ENCODE measurements at places on chromosomes 7 and 10.

- no peak for DNase-seq
Observed at GRCh38 chr7:46682836-46683624, 762.0 kb upstream of the IGFBP3 start.

GRCh38 chr7:27171325-27171636 is 2.8 kb downstream of the HOXA10 start:
- no peak for DNase-seq

- no peak for DNase-seq
Observed at GRCh38 chr7:30912021-30912730, 523 bp downstream of the AQP1 start.

- DNase-seq: no peak
Observed at GRCh38 chr7:29564496-29565223, 1.0 kb downstream of the PRR15 start.

DNA sequence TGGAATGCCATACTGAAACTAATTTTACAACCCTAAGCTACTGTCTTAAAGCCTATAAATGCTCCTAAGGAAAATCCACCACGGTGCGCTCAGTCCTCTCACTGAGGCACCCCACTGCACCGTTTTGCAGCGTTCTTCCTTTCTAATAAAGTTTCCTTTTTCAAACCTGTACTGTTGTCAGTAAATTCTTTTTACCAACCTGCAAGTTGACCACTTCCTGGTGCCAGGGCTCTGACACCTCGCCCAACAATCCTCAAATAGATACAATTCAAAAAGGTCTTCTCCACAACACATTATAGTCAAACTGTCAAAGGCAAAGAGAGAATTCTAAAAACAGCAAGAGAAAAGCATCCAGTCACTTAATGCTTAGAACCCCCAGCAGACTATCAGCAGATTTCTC is 42.8 kb downstream of the HERPUD2 start:
- DNase-seq: no peak

DNA sequence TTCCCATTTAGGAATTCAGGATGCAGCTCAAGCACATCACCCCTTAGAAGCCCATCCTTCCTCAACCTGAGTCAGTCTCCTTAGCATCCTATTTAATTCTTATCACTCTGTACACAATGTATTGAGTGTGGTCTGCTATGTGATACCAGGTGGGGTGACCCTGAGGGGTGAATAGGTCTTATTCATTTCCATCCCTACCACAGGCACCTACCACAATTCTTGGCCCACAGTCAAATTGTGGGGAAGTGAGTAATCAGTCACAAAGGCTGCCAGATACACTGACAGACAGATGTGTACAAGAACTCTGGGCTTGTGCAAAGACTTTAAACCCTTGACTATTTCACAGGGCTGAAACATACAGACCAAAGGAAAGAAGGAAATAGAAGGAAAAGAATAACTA is 560.5 kb downstream of the PARD3 start:
- DNase-seq: peak; percentile 5

- no peak for DNase-seq
Observed at GRCh38 chr10:49284356-49284755, 14.6 kb upstream of the C10orf71 start.

- no peak for DNase-seq
Observed at GRCh38 chr7:115354925-115355324, 433.0 kb downstream of the MDFIC start.

DNA sequence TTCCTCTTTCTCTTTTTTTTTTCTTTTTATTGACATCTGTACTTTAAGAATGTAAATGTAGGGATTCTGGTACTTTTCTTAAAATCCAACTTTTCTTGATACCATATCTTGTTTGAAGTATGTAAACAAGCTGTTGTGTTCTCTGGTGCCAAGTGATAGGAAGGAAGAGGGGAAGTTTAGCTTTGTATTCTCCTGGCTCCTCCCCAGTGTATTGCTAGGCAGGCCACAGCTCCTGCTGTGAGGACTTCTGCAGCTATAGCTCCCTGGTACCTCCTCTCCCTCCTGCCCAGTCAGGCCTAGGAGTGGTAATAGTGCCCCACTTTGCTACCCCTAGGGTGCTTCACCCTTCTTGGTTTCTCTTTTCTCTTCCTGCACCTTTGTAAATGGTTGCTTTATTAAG is 45.3 kb upstream of the SP8 start:
- no peak for DNase-seq

DNA sequence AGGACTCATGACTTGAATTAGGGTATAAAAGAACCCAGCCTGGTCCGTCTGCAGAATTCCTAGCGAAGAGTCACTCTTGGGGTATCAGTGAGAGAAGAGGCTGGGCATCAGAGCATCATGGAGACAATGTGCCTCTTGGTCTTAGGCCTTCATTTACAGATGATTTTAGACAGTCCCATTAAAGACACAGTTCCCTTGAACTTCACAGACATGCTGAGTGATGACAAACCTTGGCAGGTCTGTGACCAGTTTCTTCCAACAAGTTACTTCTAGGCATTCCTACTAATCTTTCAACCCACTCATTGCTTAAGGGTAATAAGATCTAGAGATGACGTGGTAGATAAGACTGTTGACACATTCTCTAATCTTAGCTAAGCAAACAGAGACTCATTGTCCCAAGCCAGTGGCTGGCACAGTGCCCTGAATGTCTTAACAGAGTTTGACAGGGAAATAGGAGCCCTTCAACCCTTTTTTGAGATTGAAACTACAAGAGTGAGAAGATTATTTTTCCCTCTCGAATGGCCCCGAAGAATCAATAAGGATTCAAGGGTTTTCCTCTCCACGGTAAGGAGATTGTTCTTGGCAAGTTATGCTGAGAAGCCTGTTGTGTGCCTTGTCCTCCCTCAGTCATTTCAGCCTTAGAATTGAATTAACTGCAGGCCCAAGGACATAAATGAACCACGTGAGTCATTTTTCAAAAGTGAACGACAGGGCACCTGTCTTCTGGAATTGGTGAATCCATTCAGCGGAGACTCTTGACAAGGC is 281.1 kb downstream of the CCDC3 start:
- peak; percentile 50 for DNase-seq

DNA sequence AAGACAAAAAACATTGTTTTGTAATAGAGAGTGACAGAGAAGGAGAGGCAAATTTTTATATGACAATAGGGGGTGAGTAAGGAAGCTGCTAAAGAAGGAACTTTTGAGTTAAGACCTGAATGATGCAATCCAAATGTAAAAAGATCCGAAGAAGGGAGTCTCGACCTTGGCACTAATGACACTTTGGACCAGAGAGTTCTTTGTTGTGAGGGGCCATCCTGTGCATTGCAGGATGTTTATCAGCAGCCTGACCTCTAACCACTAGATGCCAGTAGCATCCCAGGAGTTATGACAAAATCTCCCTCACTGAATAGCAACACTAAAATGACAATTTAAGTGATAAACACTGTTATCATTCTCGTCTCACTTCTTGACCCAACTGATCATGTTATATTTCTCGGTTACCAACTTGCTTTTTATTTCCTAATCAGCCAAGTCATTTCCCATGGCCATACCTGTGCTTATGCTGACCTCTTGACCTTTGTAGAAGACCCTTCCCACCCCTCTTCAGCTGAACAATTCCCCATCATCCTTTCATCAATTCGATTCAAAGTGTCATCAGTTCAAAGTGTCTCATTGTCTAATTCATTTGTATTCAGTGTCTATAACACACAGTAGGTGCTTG is 30.0 kb downstream of the DGKI start:
- DNase-seq: no peak

- no peak for DNase-seq
Observed at GRCh38 chr10:102931643-102932042, 13.5 kb downstream of the CNNM2 start.

- DNase-seq: no peak
Observed at GRCh38 chr10:49834976-49835375, 72.9 kb upstream of the OGDHL start.

DNA sequence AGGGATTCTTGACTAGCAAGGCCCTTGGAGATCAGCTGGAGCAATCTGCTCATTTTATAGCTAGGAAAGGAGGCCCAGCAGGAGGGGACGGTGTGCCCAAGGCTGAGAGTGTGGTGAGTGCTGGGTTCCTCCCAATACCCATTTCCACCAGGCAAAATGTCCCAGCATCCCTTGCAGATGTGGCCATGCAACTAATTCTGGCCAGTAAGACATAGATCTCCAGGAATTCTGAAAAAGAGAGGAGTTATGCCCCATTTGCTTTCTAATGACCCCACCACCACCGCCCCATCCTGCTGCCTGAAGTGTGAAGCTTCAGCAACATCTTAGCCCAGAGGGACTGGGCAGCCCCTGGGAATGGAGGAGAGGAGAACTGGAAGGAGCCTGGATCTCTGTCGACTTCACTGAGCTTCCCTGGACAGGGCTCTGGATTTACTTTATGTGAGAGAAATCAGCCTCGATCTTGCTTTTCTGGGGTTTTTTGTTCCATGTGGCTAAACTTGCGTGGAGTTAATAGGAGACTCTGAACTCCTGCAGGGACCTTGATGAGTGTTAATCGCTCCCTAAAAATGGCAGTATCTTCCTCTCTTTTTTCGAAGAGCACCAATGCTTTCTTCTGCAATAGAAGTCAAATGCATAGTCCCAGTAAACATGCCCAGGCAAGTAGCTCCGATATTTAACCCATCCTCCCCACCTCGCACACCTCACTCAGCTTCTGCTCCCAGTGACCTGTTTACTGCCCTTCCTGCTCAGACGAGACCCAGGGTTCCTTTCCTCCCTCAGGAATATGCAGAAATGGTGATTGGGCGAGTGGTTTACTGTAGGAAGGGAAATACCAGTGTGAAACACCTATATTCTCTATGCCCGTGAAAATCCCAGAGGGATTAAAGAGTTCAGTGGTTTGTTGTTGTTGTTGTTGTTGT is 127.5 kb upstream of the GPR26 start:
- DNase-seq: no peak

DNA sequence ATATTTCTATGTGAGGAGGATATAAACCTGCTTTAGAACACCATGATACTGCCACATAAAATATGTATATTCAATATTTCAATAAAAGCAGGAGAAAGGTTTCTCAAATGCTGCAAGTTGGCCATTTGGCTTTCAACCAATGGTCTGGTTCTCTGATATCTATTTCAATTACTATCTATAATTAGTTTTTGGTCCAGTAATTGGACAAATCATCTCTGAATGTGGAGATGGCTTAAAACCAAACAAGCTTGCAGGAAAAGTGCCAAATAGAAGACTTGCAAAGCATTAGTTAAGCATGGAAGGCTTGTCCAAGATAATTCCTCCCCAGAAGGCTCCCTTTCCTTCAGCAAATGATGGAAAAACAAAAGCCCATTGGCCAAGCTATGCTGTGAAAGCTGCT is 140.1 kb downstream of the CPEB3 start:
- DNase-seq: no peak

GRCh38 chr7:152615031-152615741 is 60.8 kb downstream of the XRCC2 start:
- no peak for DNase-seq

GRCh38 chr10:32446536-32447406 is 831 bp downstream of the CCDC7 start:
- no peak for DNase-seq

DNA sequence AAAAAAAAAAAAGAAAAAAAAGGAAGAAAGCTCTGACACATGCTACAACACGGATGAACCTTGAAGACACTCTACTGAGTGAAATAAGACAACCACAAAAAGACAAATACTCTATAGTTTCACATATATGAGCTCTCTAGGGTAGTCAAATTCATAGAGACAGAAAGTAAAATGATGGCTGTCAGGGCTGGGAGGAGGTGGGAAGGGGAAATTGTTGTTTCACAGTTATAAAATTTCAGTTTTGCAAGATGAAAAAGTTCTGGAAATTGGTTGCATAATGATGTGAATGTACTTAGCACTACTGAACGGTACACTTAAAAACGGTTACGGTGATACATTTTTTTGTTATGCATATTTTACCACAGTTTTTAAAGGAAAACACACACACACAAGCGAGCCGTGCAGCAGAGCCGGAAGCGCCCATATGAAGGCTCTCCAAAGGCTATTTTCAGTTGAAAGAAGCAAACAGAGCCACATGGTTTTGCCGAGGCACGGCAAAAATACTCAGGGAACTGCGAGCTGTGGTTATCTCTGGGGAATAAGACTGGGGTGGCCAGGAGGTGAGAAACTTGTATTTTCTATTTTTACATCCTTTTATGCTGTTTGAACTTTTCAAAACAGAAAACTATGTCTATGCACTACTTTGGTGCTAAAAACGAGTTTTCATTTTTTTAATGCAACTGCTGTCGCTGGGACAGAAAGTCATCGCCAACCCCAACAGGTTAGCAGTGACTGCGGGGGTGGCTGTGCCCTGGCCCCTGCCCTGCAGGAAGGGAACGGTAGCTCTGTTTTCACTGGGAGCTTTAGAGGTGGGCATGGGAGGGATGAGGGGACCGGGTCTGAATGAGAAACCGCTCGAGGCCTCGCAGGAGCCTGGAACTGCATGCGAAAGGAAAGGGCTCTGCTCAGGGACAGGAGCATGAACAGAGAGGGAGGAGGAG is 132.9 kb downstream of the OAT start:
- no peak for DNase-seq

DNA sequence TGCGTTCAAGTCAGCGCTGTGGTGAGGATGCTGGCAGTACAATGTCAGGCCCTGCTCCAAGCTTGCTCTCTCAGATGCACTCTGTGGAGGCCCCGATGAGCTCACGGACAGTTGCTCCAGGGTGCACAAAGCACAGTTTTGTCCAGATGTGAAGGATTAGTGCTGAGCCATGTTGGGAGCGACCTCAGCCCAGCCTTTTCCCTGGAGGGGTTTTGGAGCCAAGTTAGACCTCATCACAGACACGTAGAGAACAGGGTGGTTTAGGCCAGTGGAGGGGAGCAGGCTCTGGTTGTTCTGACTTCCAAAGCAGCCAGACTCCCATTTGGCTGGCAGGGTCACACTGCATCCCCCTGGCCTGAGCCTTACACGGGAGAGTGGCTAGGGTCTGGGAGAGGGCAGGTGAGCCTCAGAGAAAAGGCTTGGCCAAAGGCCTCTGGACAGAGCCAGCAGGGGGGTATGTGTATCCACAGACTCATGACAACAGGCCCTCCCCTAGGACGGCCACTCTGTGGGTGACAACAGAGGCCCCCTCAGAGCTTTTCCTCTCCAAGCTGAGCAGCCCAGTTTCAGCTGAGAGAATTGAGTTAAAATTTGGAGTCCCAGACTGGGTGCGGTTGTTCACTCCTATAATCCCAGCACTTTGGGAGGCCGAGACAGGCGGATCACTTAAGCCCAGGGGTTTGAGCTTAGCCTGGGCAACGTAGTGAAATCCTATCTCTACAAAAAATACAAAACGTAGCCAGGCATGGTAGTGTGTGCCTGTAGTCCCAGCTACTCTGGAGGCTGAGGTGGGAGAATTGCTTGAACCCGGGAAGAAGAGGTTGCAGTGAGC is 4.7 kb downstream of the PLAC9 start:
- DNase-seq: no peak

- DNase-seq: no peak
Observed at GRCh38 chr10:63722537-63722936, 201.3 kb downstream of the REEP3 start.

DNA sequence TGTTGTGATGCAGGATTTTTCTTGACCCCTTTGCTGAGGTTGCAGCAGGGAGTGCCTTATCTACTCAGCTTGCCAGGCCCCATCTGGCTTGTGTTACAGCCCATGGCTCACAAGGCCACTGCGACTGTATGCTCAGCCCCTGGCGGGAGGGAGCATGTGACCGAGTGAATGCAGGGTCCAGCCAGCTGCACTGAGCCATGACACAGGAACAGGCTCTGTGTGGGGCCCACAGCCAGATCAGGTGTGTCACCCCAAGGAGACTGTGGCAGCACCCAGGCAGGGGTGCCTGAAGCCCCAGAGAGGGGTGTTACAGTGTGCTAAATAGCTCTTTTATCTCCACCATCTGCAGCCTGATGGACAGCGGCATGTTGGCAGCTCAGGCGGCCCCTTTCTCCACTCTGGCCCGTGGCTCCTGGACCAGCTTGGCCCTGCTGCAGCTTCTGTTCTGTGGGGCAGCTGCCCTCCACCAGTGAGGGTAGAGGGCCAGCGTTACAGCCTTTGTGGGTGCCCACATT is 2.6 kb upstream of the PCBD1 start:
- DNase-seq: no peak

All from stimulated activated CD4-positive, alpha-beta T cell treated with anti-CD3 and anti-CD28 coated beads, Interleukin-12 subunit alpha, Interleukin-12 subunit beta, amount 100 ng/mL, for 48 hours (primary cell).